Stimulated activated CD4-positive, alpha-beta T cell treated with anti-CD3 and anti-CD28 coated beads, Interleukin-4, amount 100 ng/mL, for 48 hours (primary cell): ENCODE measurements at places on chromosomes 12 and 14.

GRCh38 chr12:3041558-3042164 lies 35.5 kb upstream of the TSPAN9 start:
- peak; percentile 39 for DNase-seq

- no peak for DNase-seq
Measured at GRCh38 chr14:22391908-22392565, 197.0 kb downstream of the DAD1 start.

GRCh38 chr12:3658327-3659163 lies 94.4 kb downstream of the CRACR2A start:
- DNase-seq, result peak; percentile 4

DNA sequence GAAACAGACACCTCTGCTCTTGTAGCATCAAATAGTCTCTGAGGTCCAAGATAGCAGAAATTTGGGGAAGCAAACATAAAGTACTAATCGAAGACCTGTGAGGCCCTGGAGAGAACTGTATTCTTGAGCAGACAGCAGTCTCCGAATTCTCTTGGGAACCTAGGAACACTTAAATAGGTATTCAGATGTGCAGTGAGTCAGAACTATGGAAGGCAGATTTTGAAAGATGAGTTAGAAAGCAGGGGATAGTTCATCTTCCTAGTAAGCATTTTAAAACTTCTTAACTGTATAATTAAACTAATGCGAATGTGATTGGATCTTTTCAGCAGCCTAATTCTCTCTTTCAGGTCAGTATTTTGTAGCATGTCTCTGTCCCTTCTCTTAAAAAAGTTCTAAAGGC lies 30.6 kb downstream of the NAA30 start:
- DNase-seq, result no peak

DNA sequence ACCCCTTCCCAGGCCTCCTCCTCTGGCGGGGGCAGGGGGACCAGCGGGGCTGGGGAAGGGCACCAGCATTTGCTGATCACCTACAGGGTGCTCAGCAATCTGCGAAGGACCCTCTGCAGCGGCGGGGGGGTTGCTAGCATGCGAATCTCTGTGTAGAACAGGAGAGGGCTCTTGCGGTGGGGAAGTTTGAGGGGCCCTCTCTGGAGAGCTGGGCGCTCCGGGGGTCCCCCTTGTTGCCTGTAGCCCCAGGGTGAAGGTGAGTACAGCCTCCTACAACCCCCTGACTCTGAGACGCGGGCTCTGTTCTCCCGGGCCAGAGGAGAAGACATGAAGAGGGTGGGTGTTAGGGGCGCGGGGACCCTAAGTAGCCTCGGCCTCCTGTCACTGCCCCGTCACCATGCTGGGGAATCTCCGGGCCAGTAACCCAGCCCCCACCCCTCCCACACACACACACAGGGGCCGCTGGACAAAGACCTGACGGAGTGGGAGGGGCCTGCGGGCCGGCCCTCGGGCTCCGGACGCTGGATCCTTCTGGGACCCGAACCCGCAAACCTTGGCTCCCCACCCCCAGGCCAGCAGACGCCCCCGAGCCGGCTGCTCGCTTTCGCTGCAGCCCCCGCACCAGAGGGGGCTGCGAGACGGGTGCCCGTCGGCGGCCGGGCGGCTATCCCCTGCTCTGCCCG lies 734 bp downstream of the FIGNL2 start:
- DNase-seq, result no peak

DNA sequence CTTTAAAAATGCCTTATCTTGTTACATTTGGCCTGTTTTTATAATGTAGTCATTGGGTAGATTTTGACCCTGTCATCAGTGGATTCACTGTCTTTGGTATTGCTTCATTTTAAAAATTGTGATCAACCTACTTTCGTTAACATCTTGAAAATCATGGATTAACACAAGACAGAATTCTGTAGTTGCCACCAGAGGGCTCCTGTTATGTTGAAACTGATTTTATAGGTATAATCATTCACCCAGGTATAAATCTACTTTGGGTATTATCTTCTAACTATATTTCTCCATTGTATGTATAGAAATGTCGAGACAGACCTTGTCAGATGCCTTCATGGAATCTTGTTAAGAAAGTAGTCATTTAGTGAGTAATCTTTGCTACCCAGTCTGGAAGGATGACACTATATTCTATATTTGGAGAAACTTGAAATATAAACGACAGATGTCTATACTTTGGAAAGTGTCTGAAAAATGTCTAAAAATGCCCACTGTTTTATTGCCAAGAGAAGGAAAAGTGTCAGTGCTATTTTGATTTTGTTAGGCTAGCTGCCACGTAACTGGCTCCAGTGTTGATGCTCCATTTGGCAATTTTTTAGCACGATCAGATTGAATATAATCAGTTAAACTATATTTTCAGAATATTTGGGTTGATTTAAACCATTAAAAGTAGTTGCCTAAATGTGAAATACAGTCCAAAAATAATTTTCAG lies 129.4 kb downstream of the PELI2 start:
- DNase-seq, result no peak

DNA sequence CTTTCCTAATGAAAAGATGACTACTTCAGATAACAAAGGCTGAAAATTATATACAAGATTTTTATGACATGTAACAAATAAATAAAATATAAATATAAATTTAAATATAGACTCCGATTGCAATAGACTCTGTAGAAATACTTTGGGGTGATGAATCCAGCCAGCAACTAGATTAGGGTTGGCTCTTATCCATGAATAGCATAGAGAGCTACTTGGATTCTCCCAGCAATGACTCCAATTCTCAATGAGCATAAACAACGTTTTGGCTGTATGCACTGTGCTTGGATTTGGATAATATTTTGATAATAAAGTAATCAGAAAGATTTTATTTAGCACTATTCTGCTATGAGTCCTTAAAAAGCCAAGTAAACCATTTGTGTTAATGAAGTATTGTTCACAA lies 58.0 kb upstream of the LRFN5 start:
- DNase-seq, result no peak

DNA sequence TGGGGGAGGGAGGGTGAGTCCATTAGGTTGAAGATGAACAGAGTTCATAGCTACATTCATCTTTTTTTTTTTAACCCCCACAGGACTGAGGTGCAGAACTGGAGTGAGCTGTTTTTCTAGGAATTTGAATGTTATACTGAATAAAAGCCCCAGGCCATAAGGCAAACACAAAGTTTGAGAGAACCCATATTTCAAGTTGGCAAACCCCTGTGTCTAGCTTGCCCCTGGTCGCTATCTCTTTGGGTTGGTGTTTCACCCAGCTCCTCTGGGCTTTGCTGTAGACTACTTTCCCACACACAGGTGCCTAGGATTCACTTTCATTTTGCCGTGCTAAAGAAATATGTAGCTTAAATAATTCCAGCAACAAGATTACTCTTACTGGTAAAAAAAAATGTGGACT lies 5.2 kb upstream of the LMO3 start:
- no peak for DNase-seq

DNA sequence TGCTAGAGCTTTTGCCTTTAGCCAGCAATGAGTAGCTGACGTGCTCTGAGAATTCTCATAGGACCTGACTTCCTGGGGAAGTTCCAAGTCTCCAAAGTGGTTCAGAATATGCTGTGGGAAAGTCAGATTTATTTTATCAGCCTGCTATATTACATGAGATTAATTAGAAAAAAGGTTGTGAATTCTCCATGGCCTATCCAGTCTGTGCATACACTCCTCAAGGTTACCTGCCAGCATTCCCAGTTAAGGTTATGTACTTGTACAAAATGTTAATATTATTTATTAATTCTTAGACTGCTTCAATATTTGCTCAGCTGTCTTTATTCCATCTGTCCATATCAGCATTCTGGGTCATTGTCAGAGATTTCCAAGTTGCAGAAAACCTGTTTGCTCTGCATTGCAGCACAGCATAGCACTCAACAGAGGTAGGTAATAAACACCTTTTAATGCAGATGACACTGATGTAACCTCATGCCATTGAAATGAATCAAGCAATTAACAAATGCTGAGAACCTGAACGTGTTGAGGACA lies 2.7 kb upstream of the SEL1L start:
- no peak for DNase-seq

DNA sequence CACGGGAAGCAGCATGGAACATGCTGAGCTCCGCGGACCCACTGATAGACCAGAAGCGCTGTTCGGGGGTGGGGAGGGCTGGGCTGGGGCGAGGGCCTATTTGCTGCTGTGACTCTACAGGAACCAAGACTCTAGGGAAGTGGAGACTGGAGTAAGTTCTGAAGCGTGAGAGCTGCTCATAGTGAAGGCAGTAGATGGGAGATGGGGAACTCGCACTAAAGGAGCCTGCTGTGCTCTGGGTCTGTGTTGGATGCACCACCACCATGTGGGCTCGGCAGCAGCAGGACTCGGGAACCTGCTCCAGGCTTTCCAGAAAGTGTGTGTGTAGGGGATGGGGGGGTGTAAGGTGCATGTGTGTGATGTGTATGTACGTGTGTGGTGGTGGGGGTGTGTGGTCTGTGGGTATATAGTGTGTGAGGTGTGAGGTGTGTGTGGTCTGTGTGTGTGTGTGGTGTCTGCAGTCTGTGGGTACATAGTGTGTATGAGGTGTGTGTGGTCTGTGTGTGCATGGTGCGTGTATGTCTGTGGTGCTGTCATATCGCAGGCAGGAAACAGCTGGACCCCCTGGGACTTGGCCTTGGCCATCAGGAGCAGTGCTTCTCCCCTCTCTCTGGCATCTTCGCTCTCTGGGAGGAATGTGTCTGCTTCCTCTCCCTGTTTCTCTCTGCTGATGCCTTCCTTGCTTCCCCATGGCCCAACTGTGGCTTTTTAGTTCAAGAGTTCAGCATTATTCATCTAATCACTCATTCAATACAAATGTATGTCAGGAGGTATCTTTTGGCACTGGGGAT lies 378.9 kb downstream of the FUT8 start:
- DNase-seq, result no peak

DNA sequence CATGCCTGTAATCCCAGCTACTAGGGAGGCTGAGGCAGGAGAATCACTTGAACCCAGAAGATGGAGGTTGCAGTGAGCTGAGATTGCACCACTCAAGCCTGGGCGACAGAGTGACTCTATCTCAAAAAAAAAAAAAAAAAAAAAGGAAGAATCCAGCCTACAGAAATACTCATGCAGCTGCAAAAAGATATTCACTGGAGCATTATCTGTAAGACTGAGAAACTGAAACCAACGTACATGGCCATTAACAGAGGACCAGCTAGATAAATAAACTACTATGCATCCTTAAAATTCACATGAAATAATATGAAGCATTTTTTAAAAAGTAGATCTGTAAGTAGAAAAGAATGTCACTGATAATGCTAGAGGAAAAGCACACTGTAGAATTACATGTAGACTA lies 3.5 kb downstream of the SLC7A7 start:
- no peak for DNase-seq

DNA sequence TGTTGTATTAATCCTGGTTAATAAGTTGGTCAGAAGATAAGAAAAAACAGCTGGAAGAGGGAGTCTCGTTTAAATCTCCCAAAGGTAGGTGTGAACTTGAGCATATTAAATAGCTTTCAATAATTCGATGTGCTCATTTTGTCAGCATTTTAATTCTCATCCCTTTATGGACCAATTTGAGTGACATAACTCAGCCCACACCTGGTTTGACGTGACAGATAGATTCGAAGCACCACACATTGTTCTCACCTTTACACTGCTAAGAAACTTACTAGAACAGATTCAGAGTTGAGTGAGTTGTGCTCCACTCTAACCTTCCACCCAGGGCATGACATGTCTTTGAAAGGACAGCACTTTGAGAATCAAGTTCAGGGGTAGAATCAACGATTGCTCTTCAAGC lies 161.4 kb upstream of the GZMB start:
- DNase-seq, result no peak

GRCh38 chr14:68807148-68807600 lies 14.3 kb upstream of the ZFP36L1 start:
- DNase-seq, result no peak

GRCh38 chr14:57530571-57530970 lies 36.9 kb upstream of the CCDC198 start:
- no peak for DNase-seq

GRCh38 chr14:41298328-41298690 lies 308.4 kb upstream of the LRFN5 start:
- DNase-seq, result no peak

DNA sequence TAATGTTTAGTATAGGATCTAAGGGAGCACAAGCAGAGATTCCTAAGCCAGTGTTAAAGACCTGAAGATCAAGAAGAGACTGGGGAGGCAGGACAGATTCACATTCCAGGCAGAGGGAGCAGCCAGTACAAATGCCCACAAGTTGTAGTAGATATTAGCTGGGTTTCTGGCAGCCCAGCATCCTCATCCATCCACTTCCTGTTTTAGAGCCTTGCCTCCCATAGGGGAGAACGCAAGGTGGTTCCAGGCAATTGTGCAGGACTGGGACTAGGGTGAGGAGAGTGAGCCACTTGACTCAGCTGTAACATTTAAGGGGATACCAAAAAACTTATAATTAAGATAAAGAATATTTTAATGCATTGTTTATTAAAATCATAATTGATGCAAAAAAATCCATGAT lies 71.3 kb upstream of the PSMA6 start:
- no peak for DNase-seq

GRCh38 chr12:104622928-104623327 lies 166.2 kb downstream of the CHST11 start:
- DNase-seq, result no peak

DNA sequence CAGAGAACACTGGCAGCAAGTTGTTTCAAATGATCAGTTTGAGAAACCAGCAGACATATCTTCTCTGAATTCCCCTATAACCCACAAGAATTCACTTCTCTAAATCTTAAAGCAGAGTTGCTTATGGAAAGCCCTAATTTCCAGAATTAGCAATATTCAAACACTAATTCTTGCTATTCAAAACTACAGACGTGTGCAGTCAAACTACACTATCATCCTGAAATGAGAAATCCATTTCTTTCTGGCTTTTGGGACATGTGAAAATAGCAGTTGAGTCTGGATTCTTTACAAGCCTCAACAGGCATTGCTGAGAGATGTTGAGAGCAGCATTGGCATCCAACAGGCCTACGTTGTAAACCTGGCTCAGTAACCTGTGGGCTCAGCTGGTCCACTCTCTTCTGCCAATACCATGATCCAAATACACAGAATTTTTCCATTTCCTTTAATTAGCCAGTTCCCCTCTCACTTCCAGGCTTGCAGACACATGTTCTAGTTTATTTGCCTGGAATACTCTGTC lies 74.6 kb upstream of the TMTC1 start:
- DNase-seq, result no peak

GRCh38 chr14:94548999-94549985 lies 11.9 kb upstream of the SERPINA4 start:
- peak; percentile 70 for DNase-seq

DNA sequence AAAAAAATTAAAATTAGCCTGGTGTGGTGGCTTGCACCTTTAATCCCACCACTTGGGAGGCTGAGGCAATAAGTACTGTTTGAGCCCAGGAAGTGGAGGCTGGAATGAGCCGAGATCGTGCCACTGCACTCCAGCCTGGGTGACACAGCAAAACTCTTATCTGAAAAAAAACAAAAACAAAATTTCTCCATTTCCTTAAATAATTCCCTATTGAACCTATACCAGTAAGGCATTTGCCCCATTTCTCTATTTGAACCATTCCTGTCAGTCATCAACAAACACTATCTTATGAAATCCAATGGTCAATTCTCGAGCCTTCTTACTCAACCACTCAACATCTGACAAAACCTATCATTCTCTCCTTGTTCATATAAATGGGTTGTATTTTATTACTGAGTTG lies 14.7 kb downstream of the SLC2A14 start:
- DNase-seq, result no peak
